ENCODE measurements at places on chromosomes 12 and 14.

- DNase-seq = no peak
These were observed 36.7 kb downstream of the KIF21A start for GRCh38 chr12:39406262-39406661.

DNA sequence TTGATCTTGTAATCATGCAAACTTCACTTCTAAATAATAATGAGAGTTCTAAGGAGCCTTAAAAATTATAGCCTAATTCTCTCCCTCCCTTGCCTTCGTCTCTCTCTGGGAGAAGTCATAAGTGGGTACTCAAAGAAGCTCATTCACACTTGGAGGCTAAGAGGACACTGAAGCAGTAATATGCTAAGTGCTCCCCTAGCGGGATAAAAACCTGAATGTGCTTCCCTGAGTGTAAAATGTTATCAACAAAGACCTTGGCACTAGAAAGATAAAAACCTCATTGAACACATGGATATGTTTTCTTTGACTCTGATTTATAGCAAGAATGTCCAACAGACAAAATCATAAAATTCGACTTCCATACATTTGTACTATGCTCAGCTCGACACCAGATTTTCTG lies 337.9 kb upstream of the NOVA1 start:
- no peak for DNase-seq

- DNase-seq = no peak
These were observed 15.4 kb upstream of the PAPLN start for GRCh38 chr14:73221945-73222344.

GRCh38 chr14:30786701-30787100 lies 87.7 kb upstream of the COCH start:
- DNase-seq = no peak

DNA sequence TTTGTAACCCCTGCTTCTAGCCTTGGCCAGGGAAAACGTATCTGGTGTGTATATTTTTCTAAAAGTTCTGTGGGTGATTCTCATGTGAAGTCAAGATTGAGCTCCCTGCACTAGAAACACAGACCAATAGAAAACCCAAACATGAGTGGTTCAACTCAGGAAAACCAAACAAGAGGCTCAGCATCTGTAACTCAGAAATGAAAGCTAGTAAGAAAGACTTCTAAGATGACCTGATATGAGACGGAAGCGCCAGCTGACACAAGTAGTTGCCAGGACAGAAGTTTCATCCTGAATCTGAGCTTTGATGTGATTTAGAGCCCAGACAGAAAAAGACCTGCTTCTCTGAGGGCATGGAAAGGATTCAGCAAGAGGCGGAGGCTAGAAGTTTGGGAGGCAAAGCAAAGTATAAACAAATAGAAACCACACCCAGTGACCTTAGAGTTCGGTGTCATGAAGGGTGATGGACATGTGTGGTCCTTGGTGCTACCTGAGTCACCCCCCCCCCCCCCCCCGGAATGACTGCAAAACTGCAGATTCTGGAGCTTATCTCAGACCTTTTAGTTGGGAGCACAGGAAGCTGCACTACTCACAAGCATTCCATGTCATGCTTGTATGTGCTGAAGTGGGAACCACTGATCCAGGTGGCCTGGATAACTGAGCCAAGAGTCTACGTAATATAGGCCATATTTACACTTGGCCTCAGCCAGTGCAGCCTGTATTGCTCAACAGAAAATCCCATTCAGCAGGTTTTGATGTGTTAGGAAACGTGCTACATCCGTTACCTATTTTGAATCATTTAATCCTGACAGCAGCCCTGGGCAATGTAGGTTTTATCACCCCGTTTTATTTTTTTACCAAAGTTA lies 191.3 kb downstream of the ANO6 start:
- no peak for DNase-seq

GRCh38 chr12:65868133-65868705 lies 43.9 kb downstream of the HMGA2 start:
- no peak for DNase-seq

DNA sequence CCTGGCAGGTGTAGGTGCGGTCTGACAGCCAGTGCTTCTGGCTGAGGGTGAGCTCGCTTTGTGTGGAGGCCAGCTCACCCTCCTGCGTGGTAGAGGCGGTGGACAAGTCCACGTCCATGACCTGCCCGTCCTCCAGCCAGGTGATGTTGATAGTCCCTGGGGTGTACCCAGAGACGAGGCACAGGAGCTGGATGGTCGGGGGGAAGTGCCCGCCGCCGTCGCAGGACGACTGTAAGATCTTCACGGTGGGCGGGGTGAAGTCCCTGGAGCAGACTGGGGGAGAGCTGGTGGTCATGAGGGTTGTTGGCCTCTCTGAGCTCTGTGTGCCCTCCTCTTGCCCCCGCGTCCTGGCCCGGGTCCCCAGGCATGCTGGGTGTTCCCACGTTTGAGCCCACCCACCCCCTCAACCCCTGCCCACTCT lies 74.6 kb downstream of the TMEM121 start:
- DNase-seq = no peak
